Lung (tissue), 17 donors: ENCODE measurements at places on chromosomes 5 and 9. TPM values are rescaled to one million over a fixed set of nuclear protein-coding genes. Genes with fewer than 3 reads are reported as not detected.

- H3K4me3 ChIP-seq, result no peak overlapping the region
- H3K27me3 ChIP-seq, result no peaks in the 10 kb centered on the region
- no peak for DNase-seq
Measured at GRCh38 chr5:96687812-96688453, 25.8 kb downstream of the CAST start.

DNA sequence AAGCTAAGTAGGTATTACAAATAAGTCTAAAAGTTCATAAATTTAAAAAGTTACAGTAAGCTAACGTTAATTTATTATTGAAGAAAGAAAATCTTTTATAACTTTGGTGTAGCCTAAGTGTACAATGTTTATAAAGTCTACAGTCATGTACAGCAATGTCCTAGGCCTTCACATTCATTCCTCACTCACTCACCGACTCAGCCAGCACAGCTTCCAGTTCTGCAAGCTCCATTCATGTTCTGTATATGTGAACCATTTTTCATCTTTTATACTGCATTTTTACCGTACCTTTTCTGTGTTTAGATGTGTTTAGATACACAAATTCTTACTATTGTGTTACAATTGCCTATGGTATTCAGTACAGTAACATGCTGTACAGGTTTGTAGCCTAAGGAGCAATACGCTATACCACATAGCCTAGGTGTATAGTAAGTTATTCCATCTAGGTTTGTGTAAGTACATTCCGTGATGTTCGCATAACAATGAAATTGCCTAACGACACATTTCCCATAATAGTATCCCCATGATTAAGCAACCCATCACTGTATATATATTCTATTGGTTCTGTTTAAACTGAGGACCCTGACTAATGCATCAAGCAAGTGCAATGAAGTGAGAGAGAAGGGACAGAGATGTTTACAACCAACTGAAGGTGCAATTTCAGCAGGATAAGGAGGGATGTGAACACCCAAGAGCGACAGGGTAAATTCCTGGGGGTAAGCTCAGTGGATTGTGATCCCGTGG, 88.9 kb upstream of the TRIO start:
- H3K27ac ChIP-seq, result no peak overlapping the region
- H3K27me3 ChIP-seq, result no peaks in the 10 kb centered on the region
- peaks cover 2% of the 10 kb centered on the region for H3K4me1 ChIP-seq

DNA sequence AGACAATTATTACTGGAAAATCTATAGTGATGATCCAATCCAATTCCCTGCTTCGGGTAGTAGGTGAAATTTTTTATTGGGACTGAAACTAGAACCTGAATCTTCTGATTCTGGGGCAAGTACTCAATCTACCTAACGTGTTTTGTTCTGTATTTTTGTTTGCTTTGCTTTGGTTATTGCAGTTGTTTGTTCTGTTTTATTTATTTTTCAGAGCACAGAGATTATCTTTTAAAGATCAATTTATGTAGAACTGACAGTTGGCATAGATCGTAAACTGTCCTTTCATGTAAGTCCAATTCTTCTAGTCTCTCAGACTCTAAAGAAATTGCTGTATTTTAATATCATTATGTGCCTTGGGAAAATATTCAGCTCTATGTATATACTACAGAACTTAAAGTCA, 401.6 kb downstream of the ANXA1 start:
- DNase-seq, result no peak
- no peaks in the 10 kb centered on the region for H3K4me1 ChIP-seq
- H3K27me3 ChIP-seq, result no peaks in the 10 kb centered on the region
- no peak overlapping the region for H3K27ac ChIP-seq
- no peaks in the 10 kb centered on the region for H3K36me3 ChIP-seq
- no peak overlapping the region for H3K4me3 ChIP-seq

DNA sequence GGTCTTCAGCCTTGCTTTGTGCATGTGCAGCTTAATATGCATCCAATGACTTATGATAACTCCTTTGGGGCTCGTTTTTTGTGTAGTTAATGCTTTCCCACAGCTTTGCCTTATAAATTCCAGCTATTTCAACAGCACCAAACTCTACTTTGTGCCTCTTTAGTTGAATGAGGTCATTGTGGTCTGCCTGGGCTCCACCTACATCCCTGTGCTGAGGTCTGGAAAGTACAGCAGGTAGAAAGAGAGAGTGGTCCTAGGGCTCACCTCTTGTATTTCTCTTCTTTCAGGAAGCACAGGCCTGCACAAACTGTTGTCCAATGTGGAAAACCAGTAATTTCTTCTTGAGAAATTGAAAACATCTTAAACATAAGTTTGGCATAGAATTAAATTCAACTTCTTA, 167.2 kb downstream of the XRCC4 start:
- no peak overlapping the region for H3K4me3 ChIP-seq
- H3K4me1 ChIP-seq, result no peaks in the 10 kb centered on the region
- no peak for DNase-seq
- H3K36me3 ChIP-seq, result no peaks in the 10 kb centered on the region
- no peak overlapping the region for H3K27ac ChIP-seq

FGD3 gene
- total RNA-seq, result 10.8 TPM

DNA sequence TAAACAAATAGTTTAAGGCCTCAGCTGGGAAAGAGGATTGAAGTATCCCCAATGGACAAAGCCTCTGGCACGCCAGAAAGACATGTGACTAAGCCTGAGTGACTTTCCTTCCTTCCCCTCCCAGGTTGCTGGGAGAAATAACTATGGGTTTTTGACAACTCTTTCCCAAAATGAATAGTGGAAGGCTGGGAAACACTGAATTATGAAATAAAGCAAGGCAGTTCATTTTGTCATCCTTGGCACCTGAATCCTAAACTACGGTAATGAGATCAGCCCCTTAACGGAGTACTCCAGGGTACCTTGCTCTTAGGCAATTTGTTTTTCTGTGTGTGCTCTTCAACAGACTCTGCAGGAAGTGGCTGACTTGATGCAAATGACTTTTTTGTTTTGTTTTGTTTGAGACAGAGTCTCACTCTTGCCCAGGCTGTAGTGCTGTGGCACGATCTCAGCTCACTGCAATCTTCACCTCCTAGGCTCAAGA, 75.2 kb downstream of the LMNB1 start:
- no peak for DNase-seq
- H3K36me3 ChIP-seq, result no peaks in the 10 kb centered on the region
- H3K27ac ChIP-seq, result peak overlapping the region; percentile 46
- no peaks in the 10 kb centered on the region for H3K27me3 ChIP-seq

- no peak overlapping the region for H3K27ac ChIP-seq
- no peaks in the 10 kb centered on the region for H3K36me3 ChIP-seq
- no peaks in the 10 kb centered on the region for H3K4me1 ChIP-seq
Measured at GRCh38 chr9:74443036-74443750, 53.9 kb upstream of the RORB start.

- H3K27ac ChIP-seq, result no peak overlapping the region
- H3K4me1 ChIP-seq, result peaks cover 2% of the 10 kb centered on the region
- no peak overlapping the region for H3K4me3 ChIP-seq
- no peaks in the 10 kb centered on the region for H3K36me3 ChIP-seq
- H3K27me3 ChIP-seq, result no peaks in the 10 kb centered on the region
Measured at GRCh38 chr5:71836084-71836483, 117.0 kb downstream of the CARTPT start.

GRCh38 chr5:52985306-52985705, 3.8 kb upstream of the ITGA2 start:
- H3K36me3 ChIP-seq, result no peaks in the 10 kb centered on the region
- no peak overlapping the region for H3K27ac ChIP-seq
- no peak overlapping the region for H3K4me3 ChIP-seq
- peaks cover 9% of the 10 kb centered on the region for H3K27me3 ChIP-seq

- H3K27ac ChIP-seq, result no peak overlapping the region
- no peaks in the 10 kb centered on the region for H3K4me1 ChIP-seq
- H3K36me3 ChIP-seq, result no peaks in the 10 kb centered on the region
- H3K4me3 ChIP-seq, result no peak overlapping the region
- DNase-seq, result no peak
Measured at GRCh38 chr5:76808141-76808691, 10.6 kb upstream of the F2RL1 start.

GRCh38 chr9:73597771-73598170, 446.1 kb downstream of the ANXA1 start:
- H3K27me3 ChIP-seq, result no peaks in the 10 kb centered on the region
- no peak overlapping the region for H3K27ac ChIP-seq
- no peak for DNase-seq
- H3K36me3 ChIP-seq, result no peaks in the 10 kb centered on the region
- no peak overlapping the region for H3K4me3 ChIP-seq

DNA sequence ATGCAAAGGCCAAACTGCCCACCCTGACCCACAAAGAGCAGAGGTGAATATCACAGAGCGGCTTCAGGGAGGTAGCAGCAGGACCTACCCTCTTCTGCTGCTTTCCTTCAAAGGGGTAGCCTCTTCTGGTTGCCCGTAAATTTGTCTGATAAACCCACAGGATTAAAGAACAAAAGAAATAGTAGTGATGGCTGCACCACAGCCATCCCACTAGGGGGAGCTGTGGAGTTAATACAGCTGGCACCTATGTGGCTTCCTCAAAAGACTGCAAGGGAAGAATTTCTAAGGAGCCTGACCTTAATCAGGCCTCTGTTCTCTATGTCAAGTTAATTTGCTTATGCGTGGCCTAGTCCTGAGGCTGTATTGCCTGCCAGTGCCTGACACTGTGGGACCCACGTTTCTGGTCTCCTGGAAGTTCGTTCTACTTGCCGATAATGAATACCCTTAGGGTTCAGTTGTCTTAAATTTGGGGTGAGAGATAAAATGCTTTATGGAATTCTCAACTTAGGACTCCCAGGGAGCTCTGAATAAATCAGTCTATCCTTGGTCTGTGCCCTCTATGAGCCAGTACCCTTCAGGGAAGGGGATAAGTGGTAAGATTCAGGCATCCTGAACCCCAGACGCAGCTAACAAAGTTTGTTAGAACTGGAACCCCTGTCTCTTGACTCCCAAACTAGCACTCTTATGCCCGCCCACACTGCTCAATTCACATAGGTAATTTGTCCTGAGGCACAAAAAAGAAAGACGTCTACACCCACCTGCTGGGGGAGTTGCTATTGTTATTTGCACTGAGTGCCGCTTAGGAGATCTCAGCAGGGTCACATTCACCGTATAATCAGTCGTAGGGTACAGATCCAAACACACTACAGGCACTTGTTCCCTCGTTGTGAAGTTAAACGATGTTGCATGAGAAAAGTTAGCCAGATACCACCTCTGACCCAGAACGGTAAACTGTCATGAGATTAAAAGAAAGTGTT, 77.1 kb downstream of the SUSD1 start:
- no peaks in the 10 kb centered on the region for H3K4me1 ChIP-seq
- peak; percentile 84 for DNase-seq
- H3K27me3 ChIP-seq, result no peaks in the 10 kb centered on the region
- H3K27ac ChIP-seq, result no peak overlapping the region
- peaks cover 2% of the 10 kb centered on the region for H3K36me3 ChIP-seq
- H3K4me3 ChIP-seq, result no peak overlapping the region

DNA sequence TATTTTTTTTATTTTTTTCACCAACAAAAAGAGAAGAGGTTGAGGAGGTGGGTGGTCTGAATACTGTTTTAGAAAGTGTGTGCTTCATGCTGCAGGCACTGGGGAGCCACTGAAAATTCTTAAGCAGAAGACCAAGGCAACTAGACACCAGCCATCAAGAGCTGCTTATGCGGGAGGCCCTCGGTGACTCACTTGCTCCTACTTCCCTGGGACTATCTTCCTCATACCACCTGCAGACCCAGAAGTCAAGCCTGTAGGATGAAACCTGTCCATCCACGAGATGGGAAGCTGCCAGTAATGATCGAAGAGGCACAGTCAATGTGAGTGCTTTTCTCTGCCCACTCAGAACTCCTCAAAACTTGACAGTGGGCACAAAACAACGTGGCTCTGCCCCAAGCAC, 125.8 kb upstream of the SLC44A1 start:
- H3K27me3 ChIP-seq, result no peaks in the 10 kb centered on the region
- no peak for DNase-seq
- peaks cover 3% of the 10 kb centered on the region for H3K4me1 ChIP-seq
- H3K27ac ChIP-seq, result no peak overlapping the region
- no peaks in the 10 kb centered on the region for H3K36me3 ChIP-seq
- H3K4me3 ChIP-seq, result no peak overlapping the region

- no peak for DNase-seq
- no peaks in the 10 kb centered on the region for H3K36me3 ChIP-seq
- H3K4me1 ChIP-seq, result peaks cover 26% of the 10 kb centered on the region
Measured at GRCh38 chr9:136560586-136560985, 14.7 kb upstream of the NOTCH1 start.

DNA sequence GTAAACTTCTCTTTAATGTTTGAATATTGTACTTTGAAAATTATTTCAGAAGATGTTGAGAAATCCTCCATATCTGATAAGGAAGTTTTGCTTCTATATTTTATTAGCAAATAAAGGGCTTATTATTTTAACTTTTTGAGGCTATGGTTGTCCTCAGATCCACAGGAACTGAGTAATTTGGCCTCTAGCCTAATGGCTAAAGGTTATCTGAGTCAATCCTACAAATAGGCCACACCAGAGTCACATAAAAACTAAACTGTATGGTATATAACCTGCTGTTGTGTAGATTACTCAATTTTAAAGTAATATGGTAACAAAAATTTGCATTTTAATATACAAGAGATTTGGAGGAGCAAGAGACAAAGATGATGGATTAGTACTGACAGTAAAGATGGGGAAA, 549.2 kb upstream of the GRAMD2B start:
- no peaks in the 10 kb centered on the region for H3K27me3 ChIP-seq
- no peaks in the 10 kb centered on the region for H3K36me3 ChIP-seq
- H3K4me1 ChIP-seq, result no peaks in the 10 kb centered on the region
- H3K27ac ChIP-seq, result no peak overlapping the region
- no peak for DNase-seq

TEK gene
- 76.1 TPM for total RNA-seq

SLC45A2 gene
- not detected for total RNA-seq
